ENCODE measurements at places on chromosomes 2 and 18.

- DNase-seq: no peak
These were observed 33.0 kb downstream of the KCNIP3 start for GRCh38 chr2:95329891-95330793.

- DNase-seq: no peak
These were observed 76.1 kb downstream of the LRRC30 start for GRCh38 chr18:7307030-7307429.

DNA sequence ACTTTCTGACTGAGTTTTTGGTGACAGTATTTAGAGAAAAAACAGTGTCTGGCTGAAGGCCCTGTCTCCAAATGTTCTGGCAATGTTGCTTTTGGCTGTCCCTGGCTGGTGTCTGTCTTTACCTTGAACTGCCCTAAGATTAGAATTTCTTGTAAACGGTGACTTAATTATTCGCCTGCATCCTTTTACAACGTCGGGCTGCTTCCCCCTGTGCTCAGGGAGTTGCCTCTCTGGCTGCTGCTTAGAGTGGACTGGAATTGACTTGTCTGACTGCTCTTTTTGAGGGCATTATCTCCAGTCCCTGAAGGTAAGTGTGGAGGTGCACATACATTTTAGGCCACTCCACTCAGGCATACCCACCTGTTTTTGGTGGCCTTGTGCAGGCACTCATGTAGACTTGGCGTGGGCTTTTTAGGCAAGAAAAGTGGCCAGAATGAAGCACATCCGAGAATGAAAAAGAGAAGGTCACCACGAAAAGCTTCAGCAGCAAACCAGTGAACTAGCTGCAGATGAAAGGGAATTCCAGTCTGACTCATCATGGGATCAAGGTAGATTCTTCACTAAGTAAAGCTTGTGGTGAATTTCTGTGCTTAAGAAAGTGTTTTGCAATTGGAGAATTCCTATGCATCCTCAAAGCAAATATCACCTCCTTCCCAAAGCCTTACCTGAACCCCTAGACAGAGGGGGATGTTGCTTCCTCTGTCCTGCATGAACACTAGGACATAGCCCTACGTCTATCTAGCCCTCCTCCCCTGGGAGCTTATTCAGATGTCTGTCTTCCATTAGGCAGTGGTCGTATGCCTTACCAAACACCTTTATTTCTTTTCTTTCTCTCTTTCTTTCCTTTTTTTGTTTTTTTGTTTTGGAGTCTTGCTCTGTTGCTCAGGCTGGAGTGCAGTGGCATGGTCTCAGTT is 230.3 kb upstream of the TRIB2 start:
- no peak for DNase-seq

- no peak for DNase-seq
These were observed 64.3 kb upstream of the TTN start for GRCh38 chr2:178871536-178871935.
